Stimulated activated CD4-positive, alpha-beta T cell treated with anti-CD3 and anti-CD28 coated beads, Interleukin-1b, Interleukin-23, amount 100 ng/mL, for 48 hours (primary cell): ENCODE measurements at places on chromosomes 1 and 21.
A peak's percentile ranks its signal among the peaks of the same experiment; 100 is the strongest.

DNA sequence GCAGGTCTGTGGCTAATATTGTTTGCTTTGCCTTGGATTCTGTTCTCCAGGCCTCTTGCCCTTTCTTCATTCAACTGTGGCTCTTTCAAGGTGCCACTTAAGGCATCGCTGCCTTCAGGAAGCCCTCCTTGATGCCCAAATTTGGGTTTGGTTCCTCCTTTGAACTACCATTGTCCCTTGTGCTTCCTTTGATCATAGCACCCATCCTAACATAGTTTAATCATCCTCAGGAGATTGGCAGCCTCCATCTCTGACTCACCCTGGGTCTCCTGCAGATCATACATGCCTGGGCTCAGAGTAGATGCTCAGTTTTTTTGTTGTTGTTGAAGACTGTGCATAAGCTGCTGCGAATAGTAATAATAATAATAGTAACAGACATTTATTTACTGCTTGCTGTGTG, 54.4 kb upstream of the ACOT11 start:
- no peak for DNase-seq

DNA sequence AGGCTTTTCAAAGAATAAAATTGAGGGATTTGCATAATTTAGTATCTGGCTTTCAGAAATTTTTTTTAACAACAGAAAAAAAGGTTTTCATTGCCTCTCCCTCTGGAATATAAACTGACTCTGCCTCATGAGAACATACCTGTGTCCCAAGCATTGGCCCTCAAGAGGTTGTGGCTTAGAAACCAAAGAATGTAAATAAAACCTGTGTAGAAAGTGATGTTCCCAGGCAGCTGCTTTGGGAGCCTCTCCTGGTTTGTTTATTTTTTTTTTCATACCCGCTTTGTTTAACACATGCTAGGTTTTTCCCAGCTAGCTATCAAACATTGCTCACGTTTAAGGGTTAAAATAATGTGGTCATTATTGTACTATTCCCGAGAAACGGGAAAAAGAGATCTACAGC, 40.5 kb upstream of the IFNAR2 start:
- no peak for DNase-seq

- no peak for DNase-seq
Observed at GRCh38 chr1:62530516-62531154, 66.7 kb upstream of the ANGPTL3 start.

DNA sequence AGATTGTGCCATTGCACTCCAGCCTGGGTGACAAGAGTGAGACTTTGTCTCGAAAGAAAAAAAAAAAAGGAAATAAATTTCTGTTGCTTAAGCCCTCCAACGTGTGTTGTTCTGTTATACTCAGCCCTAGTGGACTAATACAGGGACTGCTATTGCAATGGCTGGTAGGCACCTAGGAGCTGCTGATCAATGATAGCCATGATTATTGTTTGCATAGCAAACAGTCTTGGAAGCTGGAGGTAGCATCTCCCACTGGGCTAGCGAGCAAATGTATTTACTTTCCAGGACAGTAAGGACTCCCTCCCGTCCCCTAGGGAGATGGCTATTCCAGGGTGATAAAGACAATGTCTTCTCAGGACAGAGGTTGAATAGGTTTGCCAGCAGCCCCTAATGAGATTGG, 13.5 kb upstream of the TNFRSF8 start:
- no peak for DNase-seq

DNA sequence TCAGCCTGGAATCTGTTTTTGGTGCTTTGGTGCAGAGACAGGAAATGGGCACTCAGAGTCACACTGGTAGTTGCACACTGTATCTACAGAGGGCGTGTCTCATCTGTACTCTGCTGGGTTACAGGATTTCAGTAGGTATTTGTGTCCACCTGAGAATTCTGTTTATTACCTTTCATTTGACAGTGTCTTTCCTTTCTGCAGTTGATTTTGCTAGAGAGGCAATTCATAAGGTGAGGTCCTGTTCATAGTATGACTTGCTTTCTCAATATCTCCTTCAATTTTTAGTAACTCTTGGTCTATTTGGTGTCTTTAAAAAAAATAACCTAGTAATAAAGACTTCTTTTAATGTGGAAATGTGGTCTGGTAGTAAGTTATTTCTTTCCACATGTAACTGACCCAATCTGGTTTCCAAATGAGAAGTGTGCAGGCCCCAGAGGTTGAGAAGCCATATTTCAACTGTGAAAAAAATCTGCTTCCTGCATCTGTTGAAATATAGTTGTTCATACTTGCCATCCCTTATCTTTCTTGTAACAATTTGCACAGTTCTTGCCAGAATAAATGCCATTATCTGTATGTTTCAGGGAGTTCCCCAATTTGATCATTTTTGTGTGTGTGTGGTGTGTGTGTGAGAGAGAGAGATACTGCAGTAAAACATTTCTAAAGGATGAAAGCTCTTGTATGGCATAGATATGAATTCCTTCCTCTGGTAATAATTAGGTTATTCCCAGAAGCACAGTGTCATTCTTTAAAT, 78.4 kb upstream of the DNAJC6 start:
- DNase-seq: no peak

- no peak for DNase-seq
Observed at GRCh38 chr1:191368891-191369654, 789.2 kb upstream of the RGS18 start.

GRCh38 chr1:1168451-1169411, 4.9 kb upstream of the TTLL10 start:
- DNase-seq: no peak

- no peak for DNase-seq
Observed at GRCh38 chr1:21302747-21303715, 12.8 kb upstream of the ECE1 start.

DNA sequence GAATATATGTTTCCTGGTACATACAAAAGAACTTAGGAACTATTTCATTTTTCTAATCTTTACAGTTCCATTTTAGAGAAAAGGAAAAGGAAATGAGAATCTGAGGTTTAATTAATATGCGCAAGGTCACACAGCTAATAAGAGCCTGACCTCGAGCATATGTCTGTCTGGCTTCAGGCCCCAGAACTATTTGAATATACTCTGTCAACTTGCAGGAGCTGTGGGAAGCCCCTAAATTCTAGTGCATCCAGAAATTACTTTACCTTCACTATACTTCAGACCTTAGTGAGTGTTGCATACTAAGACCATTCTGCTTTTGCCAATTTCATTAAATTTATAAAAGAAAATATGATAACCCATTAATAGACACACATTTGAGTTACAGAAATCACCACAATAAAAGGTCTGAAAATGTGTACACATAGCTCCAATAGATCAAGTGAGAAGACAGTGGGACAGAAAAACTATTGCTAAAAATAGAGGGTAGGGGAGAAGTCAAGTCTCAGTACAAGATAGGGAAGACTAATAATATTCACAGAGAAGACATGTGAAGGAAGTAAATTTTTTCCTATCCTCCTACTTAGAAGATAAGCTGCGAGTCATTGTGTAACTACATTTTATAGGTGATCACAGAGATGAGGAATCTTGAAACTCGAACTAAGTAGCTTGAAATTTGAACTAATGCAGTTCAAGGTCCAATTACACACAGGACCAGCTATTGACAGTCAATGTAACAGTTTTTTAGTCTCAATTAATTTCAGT, 3.8 kb downstream of the RGS13 start:
- DNase-seq: no peak

- no peak for DNase-seq
Observed at GRCh38 chr1:62208087-62208486, 13.4 kb downstream of the L1TD1 start.

GRCh38 chr1:71882226-71882625, 400.1 kb downstream of the NEGR1 start:
- no peak for DNase-seq

GRCh38 chr1:82646336-82646735, 845.6 kb downstream of the ADGRL2 start:
- DNase-seq: no peak

DNA sequence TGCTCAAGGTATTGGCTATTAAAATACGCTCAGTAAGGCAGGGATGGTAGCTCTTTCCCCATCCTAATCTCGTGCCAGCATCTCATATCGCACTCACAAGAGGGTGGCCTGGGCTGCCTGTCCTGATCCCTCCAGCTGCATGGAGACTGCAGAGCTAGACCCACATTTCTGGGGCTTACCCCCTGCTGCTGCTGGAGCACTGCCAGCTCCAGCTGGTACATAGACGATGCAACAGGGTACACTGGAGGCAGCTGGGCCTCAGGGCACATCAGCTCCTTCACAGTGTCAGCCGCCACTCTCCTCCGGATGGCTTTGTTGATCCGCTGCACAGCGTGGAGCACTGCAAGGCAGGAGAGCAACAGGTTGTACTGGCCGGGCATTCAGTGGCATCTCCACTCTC, 16.0 kb downstream of the IQGAP3 start:
- no peak for DNase-seq

DNA sequence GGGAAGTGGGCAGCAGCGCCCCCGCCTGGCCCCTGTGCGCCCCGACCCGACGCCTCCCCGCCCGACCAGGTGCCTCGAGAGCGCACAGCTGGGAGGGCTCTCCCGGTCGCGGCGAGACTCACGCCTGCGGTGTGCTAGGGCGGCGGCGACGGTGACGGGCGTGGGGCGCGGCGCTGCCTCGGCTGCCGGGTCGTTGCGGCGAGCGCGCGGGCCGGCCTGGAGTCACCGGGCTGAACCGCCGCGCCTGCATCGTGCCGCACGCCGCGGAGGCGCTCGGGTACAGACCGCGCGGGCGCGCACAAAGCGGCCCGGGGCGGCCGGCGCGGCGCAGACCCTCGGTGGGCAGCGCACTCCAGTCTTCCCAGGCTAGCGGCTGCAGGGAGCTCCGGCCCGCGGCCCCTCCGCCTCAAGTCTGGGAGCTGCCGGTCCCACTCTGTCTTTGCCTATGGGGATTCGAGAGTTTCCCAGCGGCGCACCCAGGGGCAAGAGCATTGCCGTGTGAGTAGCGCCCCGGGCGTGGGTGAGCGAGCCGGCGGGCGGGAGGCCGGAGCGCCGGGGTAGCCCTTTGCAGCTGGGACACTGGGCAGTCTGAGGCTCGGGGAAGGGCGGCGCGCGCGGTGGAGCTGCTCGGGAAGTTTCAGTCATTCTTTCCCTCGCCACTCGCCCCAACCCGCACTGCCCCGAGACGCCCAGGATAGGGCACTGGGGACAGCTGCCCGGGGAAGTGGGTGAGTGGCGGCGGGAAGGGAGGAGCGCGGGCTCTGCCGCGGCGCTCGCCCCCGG, at the start of gene SLC35F3:
SLC35F3 (plus strand) TSS at position 44 of the 783 bp plus-strand sequence.
- peak; percentile 7 for DNase-seq

- peak; percentile 53 for DNase-seq
Observed at GRCh38 chr1:165871311-165872067, 44.1 kb downstream of the UCK2 start.

- no peak for DNase-seq
Observed at GRCh38 chr1:119541389-119541788, 34.4 kb downstream of the HSD3B1 start.

DNA sequence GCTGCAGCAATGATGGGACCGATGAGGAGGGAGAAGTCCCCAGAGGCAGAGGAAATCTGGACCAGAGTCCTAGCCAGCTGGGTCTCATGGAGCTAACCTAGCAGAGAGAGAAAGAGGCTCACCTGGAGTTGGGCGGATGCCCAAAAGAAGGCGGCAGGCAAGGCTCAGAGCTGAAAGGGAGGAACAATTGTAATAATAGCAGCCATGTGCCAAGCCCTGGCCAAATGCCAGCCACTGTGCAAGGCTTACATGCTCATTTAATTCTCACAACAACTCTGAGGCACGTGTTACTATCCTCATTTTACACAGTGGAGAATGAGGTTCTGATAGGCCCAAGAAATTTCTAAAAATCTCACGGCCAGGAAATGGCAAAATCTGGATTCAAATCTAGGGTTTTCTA, 50.0 kb upstream of the ZNF648 start:
- no peak for DNase-seq

- no peak for DNase-seq
Observed at GRCh38 chr1:74470936-74471335, 41.5 kb downstream of the LRRC53 start.

- DNase-seq: peak; percentile 7
Observed at GRCh38 chr1:78651241-78651640, 1.6 kb downstream of the IFI44 start.

DNA sequence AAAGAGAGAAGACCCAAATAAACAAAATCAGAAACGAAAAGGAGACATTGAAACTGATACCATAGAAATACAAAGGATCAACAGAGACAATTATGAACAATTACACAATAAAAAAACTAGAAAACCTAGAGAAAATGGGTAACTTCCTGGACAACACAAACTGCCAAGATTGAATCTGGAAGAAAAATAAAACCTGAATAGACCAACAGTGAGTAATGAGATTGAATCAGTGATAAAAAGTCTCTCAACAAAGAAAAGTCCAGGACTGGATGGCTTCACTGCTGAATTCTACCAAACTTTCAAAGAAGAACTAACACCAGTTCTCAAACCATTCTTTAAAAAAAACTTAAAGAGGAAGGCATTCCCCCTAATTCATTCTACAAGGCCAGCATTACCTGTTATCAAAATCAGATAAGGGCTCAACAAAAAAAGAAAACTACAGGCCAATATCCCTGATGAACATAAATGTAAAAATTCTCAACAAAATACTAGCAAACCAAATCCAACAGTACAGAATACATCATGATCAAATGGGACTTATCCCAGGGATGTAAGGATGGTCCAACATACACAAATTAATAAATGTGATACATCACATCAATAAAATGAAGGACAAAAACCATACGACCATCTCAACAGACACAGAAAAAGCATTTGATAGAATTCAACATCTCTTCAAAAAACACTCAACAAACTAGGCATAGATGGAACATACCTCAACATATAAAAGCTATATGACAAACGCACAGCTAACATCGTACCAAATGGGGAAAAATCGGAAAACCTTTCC, 119.9 kb downstream of the ACBD6 start:
- no peak for DNase-seq
